ENCODE measurements at places on chromosomes 11 and 22.
A peak's percentile ranks its signal among the peaks of the same experiment; 100 is the strongest.

GRCh38 chr22:47190957-47191670 lies 428.7 kb downstream of the TBC1D22A start:
- DNase-seq = no peak

GRCh38 chr11:14413307-14414069 lies 54.5 kb upstream of the RRAS2 start:
- no peak for DNase-seq

- no peak for DNase-seq
Observed at GRCh38 chr11:113375402-113375801, 12.2 kb upstream of the ANKK1 start.

DNA sequence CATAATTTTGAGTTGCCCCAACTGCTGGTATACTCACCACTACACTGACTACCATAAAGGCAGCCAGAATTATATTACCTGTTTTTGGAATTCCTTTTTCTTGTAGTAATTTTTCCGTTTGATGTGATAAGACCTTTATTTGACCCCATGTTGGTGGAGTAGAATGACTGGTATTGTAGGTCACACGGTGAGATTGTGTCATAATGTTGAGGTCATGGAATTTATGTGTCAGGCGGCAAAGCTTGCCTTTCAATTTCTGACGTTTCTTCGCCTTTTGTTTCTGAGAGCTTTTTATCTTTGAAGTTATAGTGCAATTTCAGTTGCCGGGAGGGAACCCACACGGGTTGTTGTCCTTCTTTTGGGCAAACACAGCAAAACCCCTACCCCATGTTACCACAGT lies 13.0 kb downstream of the OR52K1 start:
- DNase-seq = no peak

DNA sequence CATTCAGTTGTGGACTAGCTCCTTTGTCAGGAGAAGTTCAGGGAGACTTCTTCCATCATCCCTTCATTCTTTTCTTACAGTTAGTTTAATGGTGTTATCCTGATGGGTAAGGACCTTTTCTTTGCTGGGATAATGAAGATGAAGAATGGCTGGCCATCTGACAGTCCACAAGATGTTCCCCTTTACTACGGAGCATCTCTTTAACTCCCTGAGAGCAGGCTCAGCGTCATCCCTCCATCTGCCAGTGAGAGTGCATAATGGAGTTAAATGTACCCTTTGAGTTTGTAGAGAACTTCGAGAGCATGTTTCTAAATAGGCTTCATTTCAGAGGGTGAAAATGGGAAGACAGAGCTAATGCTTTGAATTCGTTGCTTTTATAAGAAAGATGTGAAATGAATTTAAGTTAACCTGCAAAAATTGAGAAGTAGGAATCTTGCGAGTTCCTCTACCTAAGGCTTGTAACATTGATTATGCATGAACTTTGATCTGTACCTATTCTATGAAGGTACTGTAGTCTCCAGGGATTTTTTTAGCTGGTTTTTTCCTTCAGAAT lies 1.7 kb downstream of the EP300 start:
- peak; percentile 23 for DNase-seq

GRCh38 chr22:32531931-32532819 lies 57.6 kb downstream of the FBXO7 start:
- no peak for DNase-seq

All from CD4-positive, alpha-beta T cell treated with Interleukin-12 subunit alpha and Interleukin-12 subunit beta, for 1 hour (primary cell).